ENCODE measurements at places on chromosomes 2 and 18.

- no peak for DNase-seq
Observed at GRCh38 chr18:23159344-23159743, 24.1 kb downstream of the CABLES1 start.

DNA sequence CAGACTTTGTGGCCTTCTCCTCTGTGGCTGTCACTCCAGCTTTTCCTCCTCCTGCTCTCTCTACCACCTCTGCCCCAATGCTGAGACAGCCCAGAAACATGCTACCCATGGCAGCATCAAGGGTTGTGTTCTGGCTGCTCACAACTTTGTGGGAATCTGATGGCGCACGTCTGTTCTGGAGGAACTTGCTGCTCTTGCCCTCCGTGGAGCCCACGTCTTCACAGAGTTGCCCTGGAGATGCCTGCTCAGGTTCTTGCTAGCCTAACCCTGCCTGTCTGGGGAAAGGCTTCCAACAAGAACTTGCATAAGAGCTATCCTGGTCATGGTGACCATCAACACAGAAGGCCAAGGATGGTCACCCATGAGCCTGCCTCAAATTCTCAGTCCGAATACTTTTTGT, 237.4 kb downstream of the AFF3 start:
- DNase-seq: no peak

DNA sequence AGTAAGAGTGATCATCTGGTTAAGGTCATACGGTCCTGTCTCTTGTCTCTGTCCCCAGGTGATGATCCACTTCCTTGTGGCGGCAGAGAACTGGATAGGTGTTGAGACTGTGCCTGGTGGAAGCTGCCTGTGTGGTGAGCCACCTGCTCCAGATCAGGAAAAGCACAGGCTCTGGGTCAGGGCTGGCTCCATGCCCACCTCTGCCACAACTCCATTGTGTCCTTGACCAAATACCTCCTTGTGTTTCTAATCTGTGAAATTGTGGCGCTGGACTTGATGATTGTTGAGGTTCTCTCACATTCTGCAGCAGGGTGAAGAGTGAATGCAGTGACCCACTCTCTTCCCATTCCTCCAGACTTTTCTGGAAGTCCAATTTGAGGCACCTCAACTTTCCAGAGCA, 45.7 kb upstream of the EN1 start:
- DNase-seq: no peak

DNA sequence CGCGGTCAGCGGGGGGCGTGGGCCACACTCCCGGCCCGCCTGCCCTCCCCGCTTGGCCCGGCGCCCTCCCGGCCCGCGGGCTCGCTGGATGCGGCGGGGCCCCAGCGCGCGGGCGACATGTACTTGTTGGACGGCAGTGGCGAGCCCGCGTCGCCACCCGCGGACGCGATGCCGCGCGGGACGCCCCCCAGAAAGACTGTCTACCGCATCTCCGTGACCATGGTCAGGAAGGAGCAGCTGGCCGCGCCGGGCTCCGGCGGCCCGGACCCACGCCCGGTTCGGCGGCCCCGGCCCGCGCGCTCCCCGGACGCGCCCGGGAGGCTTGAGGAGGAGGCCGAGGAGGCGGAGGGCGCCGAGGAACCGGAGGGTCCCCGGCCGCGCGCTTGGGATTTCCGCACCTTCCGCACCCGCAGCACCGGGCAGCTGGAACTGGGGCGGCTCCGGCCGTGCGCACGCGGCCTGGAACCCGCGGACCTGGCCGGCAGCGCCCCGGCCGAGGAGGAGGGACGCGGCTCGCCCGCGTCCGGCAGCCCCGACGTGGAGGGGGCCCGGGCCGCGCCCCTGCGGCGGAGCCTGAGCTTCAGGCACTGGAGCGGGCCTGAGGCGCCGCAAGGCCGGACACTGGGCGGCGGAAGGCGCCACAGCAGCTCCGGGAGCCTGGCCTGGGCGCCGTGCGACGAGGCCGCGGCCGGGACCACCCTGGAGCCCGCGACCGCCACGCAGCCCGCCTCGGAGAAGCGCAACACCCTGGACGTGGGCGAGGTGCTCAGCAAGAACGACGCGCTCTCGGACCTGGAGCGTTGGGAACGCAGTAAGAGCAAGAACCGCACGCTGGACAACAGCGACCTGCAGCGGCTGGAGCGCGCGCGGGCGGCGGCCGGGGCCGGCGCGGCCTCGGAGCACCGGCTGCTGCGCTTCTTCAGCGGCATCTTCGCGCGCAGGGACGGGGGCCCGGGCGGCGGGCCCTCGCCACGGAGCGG, 176.4 kb downstream of the AGAP1 start:
- no peak for DNase-seq

- DNase-seq: no peak
Observed at GRCh38 chr2:62374301-62375112, 131.5 kb downstream of the TMEM17 start.

GRCh38 chr2:200502196-200502595, 7.7 kb downstream of the KCTD18 start:
- no peak for DNase-seq

DNA sequence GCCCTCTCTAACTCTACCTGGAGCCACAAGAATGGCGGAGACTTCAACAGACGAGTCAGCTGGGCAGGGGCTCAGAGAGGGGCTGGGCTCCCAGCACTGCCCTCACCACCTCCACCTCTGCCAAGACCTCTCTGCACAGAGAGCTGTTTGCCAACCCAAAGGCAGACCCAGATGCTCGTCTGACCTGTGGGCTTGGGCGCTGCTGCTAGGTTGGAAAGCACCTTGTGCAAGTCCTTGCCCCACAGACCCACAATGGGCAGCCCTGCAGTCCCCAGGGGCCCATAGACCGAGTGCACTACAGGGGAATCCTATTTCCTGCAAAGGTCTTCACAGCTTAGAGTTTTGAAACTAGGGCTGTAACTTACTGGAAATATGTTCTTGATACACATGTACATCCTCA, 13.3 kb downstream of the ACKR3 start:
- no peak for DNase-seq

DNA sequence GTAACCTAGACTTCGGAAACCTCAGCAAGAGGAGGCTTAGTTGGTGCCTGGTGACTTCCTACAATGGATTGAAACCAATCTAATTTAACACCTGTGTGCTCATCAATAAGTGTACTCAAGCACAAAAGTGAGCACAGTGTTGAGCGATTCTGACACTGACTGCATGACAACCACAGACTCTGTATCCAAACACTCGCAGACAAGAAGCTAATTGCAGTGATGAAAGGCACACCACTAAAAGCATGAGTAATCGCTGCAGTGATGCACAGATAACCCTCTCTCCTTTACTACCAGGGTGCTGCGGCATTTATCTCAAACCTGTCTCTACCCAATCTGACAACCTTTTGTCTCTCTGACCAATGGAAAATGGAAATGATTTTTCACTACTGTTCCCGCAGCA, 168.1 kb downstream of the AFF3 start:
- no peak for DNase-seq

DNA sequence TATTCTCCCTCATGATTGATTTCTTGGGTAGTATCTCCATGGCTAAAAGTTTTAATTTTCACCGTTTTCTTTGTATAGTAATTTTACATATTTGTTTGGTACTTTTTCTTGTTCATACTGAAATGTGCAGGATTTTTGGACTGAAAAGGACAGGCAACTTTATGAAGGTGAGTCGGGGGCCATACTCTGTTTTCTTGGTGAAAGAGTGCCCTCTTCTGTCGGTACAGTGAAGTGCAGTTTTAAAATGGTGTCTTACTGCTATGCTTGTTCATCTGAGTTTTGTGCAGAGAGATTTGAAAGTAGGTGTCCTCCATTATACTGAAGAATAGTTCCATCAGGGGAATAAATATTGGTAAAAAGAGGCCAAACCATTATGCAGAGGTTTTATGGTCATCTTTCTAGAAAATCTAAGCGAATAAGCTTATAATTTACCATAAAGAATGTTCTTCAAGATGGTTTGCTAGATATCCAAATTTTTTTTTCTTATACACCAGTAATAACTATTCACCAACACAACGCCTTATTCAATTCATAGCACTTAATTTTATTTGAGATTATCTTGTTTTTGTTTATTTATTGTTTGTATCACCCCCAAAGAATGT, 8.7 kb upstream of the SERPINB13 start:
- DNase-seq: no peak

DNA sequence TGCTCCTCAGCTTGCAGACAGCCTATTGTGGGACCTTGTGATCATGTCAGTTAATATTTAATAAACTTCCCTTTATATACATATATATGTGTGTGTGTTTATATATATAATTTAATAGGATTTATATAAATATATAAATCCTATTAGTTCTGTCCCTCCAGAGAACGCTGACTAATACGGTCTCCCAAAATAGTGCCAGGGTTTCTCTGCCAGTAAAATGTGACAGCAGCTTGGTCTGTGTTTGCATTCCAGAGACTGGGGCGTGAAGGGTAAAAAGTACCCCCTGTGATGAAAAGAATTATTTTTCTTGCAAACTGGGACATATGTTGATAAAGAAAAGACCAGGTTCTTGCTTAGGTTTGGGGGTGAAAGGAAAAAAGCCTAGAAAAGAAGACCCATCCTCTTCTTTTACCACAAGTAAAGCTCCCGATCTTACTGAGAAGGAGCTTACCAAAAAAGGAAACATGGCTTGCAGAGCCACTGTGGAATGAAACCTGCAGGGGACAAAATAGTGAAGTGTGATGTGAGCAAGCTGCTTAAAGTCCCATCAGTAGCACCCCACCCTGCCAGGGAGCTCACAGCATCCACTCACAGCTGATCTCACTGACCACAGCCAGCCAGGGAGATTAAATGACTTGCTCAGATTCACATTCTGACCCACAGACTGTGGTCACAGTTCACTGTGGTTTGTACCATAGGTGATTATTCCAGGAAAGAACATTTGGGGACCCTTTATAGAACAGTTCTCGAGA, 110.9 kb upstream of the RMP24 start:
- no peak for DNase-seq

GRCh38 chr18:70455731-70456130, 166.9 kb downstream of the SOCS6 start:
- no peak for DNase-seq

GRCh38 chr2:128565441-128565840, 246.8 kb upstream of the HS6ST1 start:
- DNase-seq: no peak

DNA sequence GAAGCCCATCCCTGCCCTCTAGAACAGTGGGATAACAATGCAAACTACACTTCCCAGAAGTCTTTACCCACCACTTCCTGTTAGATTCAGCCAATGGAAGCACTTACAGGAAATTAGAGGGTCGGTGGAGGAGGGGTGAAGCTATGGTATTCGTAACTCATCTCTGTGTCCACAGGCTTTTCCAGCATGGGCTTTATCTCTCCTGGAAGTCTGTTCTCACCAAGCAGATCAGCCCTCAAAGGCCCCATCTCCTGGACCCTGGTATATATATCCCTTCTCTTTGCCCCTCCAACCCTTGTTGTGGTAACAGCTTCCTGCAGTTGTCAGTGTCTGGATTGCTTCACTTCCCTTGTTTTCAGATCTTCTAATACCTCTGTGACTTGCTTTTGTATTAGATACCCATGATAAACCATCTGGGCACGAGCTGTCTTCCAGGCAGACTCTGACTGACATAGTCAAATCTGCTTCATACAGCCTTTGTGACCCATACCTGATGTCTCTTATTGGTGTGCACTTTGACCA, 475.0 kb upstream of the POU3F3 start:
- no peak for DNase-seq

- DNase-seq: no peak
Observed at GRCh38 chr18:46401486-46402070, 255.4 kb downstream of the LOXHD1 start.

GRCh38 chr2:204174034-204174433, 237.5 kb downstream of the ICOS start:
- no peak for DNase-seq

DNA sequence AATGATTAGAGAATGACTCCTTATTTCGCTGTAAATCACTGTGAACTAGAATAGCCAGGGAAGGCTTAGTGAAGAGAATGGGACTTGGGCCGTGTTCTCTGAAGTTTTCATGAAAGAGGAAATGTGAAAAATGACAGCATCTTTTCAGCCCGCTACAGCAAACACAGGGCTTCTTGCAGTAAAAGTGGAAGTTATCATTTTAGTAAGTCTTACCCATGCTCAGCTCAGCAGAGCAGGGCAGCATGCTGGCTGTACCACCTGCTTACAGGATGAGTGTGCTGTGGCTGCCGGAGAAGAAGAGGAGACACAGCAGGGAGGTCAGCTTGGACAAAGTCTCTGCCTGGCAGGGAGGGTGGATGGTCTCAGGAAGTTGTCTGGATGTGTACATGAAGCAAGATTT, 300.7 kb upstream of the DLGAP1 start:
- no peak for DNase-seq

- DNase-seq: peak; percentile 69
Observed at GRCh38 chr2:112749755-112750559, 14.5 kb downstream of the CKAP2L start.

- no peak for DNase-seq
Observed at GRCh38 chr2:201150454-201151020, 32.4 kb upstream of the CASP10 start.

- no peak for DNase-seq
Observed at GRCh38 chr2:9802576-9802993, 40.7 kb upstream of the TAF1B start.

DNA sequence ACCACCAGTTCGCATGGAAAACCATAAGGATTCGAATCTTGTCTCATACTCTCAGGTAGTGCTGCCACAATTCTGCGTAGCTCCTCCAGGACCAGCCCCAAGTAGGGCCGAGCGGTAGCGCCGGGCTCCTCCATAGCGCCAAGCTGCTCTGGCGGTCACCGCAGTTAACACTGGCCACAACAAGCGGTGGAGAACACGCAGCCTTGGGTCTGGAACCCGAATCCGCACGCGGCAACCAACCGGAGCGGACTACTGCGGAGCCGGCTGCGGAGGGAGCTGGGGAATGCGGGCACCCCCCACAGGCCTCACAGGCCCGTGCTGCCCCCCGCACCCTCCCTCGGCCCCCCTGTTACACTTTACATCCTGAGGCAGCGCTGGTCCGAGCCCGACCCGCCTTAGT, 531.5 kb downstream of the STK39 start:
- no peak for DNase-seq

DNA sequence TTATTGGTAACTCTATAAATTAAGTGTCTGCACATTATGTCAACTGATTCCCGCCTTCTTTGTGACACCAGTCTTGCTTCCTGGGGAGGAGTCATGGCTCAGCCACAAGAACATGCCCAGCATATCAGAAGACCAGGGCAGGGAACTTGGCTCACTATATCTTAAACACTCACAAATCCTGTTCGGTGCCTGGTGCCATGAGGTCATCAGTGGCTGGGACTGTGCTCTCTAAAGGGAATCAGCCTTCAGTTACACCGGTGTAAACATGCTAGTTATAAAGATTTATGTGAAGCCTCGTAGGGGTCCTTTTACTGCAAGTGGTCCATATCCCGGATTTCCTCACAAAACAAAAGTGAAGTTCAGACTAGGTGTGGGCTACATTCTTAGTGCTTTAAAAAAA, 73.1 kb upstream of the ZNF521 start:
- DNase-seq: no peak

Measured in stimulated activated CD4-positive, alpha-beta T cell treated with anti-CD3 and anti-CD28 coated beads, TNF-alpha, amount 100 ng/mL, for 4 hours (primary cell).